ENCODE measurements at places on chromosomes 13 and 19.

- DNase-seq = no peak
Observed at GRCh38 chr19:57566396-57567265, 7.0 kb upstream of the ZNF550 start.

DNA sequence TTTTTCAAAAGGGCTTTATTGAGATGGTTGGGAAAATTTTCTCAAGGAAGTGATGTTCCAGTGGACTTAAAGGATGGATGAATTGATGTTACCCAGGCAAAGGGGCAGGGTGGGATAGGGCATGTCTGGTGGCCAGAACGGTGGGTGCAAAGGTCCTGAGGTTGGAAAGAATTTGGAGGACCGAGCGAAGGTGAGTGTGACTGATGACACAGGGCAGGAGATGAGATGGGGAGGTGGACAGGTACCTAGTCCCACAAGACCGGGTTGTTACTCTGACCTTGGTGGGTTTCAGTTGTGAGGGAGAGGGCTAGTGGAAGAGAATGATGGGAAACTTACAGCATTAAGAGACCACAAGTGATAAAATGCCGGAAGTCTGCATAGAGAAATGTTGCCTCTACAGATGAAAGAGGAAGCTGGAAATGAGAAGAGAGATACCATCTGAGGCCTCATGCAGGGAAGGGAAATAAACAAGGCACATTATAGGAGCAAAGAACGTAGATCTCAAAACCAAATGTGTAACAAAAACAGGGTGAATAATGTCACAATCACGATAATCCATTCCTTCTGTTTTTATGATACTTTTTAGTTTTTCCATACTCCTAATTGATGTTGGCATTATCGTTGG, 4.5 kb downstream of the ADGRE1 start:
- peak; percentile 58 for DNase-seq

GRCh38 chr19:32928806-32929205, 43.0 kb downstream of the CEP89 start:
- DNase-seq = no peak

DNA sequence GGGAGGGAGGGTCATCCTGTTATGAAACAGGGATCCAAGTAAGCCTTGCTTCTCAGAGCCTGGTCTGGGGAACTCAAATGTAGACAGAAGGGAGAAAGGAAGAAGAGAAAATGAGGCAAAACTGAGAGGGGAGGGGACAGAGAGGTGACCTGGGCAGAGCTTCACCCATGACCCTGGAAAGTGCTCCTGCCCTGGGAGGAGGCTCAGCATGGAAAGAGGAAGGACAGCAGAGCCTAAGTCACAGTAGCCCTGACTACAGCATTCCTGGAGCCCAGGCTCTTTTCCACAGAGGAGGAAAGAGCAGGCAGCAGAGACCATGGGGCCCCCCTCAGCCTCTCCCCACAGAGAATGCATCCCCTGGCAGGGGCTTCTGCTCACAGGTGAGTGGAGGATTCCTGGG, at the start of gene CEACAM3:
CEACAM3 (plus strand) TSS at position 226 of the 400 bp plus-strand sequence; CDS start at position 317, 91 bp downstream.
- DNase-seq = no peak

DNA sequence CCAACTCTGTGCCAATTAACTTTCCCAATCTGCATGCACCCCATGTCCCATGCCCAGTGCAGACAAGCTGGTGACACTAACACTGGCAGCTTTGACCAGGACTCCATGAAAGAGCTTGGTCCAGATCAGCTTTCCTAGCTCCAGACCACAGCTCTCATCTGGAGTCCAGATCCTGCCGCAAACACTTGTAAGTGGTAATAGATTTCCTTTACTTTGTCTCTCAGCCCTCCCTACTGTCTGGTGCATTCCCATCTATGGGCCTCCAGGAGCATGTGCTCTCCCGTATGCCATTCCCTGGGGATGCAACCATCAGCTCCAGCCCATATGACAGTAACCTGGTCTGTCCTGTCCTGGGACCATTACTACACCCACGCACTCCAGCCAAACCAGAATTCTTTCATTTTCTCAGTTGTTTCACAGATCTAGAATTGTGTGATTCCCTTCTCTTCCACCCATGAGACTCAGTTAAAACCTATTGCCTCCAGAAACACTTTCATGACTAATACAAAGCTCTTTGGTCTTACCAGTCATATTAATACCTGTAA, 4.9 kb upstream of the STARD13 start:
- DNase-seq = no peak

DNA sequence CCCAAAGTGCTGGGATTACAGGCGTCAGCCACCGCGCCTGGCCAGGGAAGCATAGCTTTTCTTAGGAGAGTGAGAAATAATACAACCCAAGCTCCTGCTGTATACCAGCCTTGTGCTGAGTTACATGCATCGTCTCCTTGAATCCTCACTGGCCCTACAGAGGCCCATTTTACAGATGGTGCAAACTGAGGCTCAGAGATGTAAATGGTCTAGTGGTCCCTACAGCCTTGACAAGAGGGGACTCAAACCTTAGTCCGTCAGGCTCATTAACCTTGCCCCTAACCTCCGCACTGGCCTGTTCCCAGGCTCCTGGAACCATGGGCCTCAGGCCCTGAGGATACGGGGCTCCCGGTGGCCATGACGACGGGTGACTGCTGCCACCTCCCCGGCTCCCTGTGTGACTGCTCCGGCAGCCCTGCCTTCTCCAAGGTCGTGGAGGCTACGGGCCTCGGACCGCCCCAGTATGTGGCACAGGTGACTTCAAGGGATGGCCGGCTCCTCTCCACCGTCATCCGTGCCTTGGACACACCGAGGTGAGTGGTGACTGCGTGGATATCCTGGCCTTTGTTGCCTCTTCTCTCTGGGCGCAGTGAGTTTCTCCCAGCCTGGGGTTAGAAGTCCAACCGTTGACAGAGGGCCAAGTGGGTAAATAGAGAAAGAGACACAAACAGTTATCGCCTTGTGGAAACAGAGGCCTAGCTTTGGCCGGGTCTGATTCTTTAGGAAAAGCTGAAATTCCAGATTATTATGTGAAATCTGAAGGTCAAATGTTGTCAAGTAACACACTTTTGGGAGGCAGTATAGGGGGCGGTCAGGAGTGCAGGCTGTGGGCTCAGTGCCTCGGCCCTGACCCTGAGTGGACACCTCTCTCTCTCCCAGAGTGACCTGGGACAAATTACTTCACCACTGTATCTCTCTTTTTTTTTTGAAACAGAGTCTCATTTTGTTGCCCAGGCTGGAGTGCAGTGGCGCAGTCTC, 8.7 kb downstream of the MARCHF2 start:
- no peak for DNase-seq

DNA sequence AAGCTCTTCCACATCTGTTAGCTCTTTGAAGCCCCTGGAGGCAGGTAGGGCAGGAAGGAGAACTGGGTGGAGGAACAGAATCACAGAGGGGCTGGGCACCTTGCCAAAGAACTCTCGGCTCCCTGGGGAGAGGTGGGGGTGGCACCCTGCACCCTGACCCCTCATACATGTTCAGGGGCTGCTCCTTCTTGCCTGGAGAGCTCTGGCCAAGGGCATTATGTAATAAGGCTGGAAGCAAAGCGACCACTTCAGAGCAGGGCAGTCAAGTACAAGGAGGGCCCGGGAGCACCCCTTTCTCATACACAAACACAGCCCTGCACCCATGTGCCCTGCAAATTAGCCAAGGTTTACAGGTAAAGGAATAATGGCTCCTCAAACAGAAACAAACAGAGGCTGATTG, 351.9 kb upstream of the TSHZ3 start:
- DNase-seq = no peak

- no peak for DNase-seq
Observed at GRCh38 chr19:56423276-56423984, 19.3 kb downstream of the ZNF583 start.

DNA sequence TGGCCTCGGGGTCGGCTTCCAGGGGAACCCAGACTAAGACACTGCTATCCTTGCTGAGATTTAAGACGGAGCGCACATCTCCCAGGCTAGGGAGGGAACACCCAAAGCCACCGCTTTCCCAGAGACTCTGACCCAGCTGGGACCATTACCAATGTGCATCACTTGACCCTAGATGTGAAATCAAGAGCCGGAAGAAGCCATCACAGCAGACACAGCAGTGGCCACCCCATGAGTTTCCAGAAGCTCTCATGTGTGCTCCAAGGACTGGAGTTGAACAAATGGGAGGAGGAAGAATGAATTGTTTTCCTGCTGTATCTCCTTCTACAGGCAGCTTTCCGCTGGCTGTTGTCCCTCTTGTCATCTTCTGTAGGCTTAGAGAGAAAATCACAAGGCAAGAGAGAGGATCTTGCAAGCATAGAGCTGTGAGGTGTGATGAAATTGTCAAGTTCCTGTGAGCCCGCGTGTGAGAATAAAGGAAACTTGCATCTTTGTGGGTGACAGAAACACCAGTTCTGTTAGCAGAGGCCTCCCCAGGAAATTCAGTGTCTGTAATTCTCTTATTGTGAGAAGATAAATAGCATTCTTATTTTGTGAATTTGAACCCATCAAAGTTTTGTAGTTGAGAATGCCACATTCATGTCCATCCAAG, 711.8 kb downstream of the UQCRFS1 start:
- DNase-seq = no peak

DNA sequence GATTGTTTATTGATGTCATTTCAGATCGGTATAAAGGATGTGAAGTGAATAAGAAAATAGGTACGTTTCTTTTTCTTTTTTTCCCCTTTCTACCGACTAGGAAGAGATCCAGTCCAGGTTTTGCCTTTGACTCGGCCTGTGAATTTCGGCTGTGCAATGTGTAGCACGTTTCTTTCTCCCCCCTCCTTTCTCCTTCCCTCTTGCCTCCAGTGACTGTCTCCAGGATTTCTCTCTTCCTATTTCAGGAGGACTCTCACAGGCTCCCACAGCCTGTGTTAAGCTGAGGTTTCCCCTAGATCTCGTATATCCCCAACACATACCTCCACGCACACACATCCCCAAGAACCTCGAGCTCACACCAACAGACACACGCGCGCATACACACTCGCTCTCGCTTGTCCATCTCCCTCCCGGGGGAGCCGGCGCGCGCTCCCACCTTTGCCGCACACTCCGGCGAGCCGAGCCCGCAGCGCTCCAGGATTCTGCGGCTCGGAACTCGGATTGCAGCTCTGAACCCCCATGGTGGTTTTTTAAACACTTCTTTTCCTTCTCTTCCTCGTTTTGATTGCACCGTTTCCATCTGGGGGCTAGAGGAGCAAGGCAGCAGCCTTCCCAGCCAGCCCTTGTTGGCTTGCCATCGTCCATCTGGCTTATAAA, at the start of gene GPC6:
GPC6 (plus strand) TSS at position 185 of the 657 bp plus-strand sequence.
- no peak for DNase-seq

GRCh38 chr19:51749979-51750378, 1.7 kb downstream of the FPR1 start:
- DNase-seq = no peak

All from CD4-positive, alpha-beta T cell (primary cell).